ENCODE measurements at places on chromosomes 16 and 17.
A peak's percentile ranks its signal among the peaks of the same experiment; 100 is the strongest.

GRCh38 chr17:81520021-81520901 is 7.7 kb upstream of the ACTG1 start:
- no peak for DNase-seq

- no peak for DNase-seq
Observed at GRCh38 chr16:69294051-69294450, 17.1 kb upstream of the VPS4A start.

DNA sequence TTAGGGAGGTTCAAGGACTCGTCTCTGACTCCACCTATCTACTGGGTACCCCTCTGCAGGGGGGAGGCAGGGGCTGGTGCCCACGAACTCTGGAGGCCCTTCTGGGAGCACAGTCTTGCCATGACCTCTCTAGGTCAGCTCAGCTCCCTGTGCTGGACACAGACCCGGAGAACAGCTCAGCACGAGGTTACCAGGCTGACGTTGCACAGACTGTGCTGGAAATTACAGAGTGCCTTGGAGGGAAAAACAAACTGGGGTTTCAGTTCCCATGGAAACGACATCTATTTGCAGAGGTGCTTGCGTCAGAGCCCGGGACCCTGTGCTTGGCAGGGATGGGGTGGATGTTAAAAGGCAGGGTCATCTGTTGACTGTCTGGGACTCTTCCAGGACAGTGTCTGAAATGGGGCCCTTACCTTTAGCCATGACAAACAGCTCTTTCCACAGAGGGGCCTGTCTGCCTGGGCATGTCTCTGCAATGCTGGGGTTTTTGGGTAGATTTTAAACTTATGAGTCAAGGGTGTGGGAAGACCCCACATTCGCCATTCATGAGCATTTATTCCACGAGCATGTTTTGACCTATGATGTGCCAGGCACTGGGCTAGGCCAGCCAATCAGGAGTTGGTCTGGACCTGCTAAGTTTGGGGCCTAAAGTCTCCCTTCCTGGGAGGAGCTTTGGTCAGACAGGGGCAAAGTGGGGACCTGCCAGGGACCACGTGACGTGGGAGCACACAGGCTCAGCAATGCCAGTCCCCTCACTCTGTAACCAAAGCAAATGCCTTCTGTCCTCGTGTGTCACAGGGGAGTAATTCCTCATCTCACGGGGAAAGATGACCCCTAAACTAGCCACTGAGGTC is 22.5 kb downstream of the CCR7 start:
- no peak for DNase-seq

DNA sequence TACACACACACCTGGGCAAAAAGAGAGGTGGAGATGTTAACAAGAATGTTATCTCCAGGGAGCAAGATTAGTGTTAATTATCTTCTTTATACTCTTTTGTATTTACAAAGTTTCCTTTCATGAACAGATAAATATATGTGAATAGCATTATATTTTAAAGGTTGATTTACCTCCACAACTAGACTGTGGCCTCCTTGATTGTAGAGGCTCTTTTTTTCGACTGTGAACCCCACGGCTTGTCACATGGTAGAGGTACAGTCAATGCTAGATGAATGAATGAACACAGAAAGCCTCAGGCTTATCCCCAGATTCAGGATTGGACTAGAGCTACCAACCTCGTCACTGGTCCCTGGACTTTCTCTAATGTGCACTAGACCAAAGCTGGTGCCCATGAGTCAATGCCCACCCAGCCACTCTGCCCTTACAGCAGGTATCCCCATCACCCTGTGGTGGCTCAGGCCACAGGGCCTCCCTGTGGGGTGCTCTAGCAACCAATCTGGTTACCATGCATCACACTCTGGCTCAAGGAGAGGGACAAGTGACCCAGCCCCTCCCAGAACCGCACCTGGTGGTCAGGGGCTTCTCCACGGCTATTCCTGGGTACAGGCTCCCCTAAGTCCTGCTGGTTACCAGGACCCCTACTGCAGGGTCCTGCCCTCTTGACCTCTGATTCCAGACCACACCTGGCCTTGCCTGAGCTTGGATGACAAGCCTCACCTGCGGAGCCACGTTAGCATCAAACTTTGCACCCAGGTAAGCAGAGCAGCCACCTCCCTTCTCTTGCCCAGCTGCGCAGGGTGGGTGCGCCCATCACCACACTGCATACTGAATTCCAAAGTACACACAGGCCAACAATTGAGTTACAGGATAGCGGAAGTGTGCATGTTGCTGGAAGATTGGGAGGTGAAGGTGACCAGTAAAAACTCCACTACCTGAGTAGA is 101.0 kb downstream of the CDYL2 start:
- DNase-seq, result no peak

DNA sequence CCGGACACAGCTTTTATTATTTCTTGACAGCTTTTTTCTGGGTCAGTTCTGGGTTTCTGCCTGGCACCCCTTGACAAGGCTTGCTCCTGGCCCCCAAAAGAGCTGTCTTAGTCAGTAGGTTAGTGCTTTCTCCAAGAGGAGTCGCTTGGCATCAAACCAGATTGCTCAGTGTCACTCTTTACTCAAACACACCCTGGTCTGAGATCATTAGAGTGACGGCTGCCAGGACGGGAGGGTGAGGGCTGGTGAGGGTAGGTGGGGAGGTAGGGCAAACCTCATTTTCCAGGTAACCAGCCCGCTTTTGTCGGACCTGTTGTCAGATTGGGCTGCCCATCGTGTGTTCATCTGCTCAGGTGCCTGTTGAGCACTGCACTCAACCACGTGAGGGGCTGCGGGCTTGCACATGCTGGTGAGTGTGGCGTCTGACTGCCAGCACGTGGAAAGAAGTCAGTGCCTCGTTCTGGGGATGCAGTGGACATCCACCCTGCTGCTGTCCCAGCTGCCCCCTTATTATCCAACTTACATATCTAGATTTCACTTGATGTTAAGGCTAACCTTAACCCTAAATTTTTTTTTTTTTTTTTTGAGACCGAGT is 12.4 kb downstream of the TMEM94 start:
- DNase-seq, result no peak

- peak; percentile 31 for DNase-seq
Observed at GRCh38 chr16:11405331-11406176, 60.3 kb downstream of the RMI2 start.

DNA sequence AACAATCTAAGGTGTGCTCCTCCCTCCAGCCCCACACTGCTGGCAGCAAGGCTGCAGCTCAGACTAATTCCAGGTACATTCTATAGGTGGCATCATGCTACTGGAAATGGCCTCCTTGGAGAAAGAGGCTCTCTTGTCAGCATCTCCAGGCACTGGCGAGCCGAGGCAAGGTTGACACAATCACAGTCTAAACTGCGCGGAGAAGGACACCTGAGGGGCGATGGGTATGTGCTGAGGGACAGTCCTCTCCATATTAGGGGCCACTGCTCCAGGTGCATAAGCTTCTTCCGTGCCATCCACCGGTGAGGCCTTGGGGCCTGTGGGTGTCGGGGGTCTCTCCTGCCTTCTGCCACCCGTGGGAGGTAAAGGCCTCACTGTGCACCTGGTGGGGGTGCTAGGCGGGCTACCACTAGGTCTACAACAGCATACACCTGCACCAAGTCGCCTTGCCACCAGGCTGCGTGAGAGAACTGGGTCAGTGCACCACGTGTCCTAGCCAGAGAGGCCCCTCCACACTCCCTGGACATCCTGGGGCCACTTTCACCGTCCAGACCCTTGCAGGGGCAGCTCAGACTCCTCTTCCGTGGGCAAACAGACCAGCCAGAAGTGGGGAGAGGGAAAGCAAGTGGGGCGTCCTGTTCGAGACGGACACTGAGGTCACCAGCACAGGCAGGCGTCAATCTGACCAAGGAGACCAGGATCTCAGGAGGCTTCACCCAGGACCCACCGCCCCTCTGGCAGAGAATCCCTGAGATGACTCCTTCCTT is 12.1 kb upstream of the CBX8 start:
- peak; percentile 56 for DNase-seq

DNA sequence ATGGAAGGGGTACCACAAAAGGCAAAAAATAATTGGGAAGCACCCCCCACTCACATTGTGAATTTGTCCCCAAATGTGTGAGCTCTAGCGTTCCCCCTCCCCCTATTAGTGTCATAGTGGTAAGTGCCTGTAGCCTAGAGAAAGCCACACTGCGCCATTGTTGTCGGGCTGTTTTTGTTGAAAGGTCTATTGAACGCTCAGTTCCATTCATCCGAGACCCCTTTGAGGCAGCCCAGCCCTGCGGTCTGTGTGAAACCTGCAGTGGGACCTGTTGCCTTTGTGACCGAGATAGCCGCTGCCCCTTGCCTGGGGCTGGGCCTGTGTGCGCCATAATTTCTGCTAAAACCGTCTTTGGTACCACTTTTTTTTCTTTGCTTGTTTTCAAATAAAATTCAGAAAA is 3.0 kb downstream of the JPT2 start:
- DNase-seq, result no peak

DNA sequence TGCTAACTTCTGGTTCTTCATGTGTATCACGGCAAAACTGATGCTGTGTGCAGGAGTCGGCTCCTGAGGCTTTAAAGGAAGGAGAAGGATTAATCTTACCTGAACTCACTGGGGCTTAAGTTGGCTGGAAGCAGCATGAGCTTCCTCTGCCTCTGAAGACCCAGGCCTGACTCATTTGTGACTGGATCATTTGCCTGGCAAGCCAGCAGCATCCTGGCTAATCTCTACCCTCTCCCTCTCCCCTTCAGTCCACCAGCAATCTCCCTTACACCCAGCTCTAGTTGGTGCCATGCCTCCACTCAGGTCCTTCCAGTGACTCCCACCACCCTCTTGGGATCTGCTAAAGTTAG is 150.3 kb downstream of the IRX3 start:
- DNase-seq, result no peak

- no peak for DNase-seq
Observed at GRCh38 chr17:21339011-21339410, 37.1 kb upstream of the KCNJ12 start.

- no peak for DNase-seq
Observed at GRCh38 chr17:9079461-9080103, 58.3 kb downstream of the NTN1 start.

- DNase-seq, result no peak
Observed at GRCh38 chr16:67770346-67770991, 35.9 kb downstream of the RANBP10 start.

- DNase-seq, result no peak
Observed at GRCh38 chr16:8620535-8620934, 963 bp upstream of the METTL22 start.

DNA sequence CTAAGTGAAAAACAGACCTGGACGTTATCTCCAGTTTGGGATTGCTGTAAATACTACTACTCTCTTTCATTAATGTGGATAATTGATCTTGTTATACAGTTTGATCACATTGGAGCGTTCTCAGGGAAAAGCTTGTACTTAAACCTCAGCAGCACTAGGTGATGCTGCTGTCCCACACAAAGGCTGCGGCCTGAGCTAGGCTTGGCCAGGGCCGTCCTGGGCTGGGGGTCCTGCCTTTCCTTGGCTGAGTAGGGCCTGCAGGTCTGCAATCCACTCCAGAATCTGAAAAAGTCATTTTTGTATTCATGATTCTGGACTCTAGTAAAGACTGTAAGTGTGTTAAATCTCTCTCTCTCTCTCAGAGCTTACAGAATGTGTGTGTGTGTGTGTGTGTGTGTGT is 23.7 kb upstream of the PMFBP1 start:
- DNase-seq, result no peak

GRCh38 chr17:61174310-61174709 is 225.3 kb upstream of the TBX2 start:
- no peak for DNase-seq

- DNase-seq, result no peak
Observed at GRCh38 chr16:65702707-65703402, 581.0 kb upstream of the CDH11 start.

DNA sequence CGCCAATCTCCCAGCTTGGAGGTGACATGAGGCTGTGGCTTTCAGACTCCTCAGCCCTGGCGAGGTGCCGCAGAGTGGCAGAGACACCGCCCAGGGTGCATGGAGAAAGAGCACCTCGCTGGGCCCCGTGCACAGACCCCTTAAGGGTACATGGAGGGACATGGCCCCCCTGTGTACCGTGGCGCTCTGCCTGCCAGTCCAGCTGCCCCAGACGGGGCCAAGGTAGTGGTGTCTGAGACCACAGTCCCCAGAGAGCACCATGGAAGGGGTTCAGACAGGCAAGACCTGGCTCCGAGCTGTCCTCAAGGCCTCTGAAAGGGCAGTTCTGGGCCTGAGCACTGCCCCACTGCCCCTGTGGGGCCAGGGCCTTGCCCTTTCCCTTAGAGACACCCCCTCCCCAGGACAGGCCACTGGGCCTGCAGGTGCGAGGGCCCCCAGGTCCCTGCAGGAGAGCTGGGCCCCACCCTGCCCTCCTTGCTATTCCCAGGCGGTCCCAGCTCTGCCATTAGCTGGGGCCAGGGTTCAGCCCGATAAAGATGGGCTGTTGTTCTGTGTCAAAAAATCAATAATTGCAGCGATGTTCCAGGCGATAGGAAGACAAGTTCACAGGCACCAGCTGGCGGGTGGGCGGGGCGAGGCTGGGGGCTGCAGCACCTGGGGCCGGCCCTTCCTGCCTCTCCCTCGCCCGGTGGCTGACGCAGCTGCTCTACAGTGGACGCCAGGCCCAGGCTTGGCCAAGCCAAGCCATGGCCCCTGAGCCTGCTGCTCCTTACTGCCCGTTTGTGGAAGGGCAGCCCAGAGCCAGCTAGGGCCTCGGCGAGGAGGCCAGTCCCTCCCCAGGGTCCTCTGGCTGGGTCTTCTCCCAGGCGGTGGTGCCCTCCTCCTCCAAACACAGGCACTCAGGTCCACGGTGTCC is 51.7 kb downstream of the ZFPM1 start:
- no peak for DNase-seq

DNA sequence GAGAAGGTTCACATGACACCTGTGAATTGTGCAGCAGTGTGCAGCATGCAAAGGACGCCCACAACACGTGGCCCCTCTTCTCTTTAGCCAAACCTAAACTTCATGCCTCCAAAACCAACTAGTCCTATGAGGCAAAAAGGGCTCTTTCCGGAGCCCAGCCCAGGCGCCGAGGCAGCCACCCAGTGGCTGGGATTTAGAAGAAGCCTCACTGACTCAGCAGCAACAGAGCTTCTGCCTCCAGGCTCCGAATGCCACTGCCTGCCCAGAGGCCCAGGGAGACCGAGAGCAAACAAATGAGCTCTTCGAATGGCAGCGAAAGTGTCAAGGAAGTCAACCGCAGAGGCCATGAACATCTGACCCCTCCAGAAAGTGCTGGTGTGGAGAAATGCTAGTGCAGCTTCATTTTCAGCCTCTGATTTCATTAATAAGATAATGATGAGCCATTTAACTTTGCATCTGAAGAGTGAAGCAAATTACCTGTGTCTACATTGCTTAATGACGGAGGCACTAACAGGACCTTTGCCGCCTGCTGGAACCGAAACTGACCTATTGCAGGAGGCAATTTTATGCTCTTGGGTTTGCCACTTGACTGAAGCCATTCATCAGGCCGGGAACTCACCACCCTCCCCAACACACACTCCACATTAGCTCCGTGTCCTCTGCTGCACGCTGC is 157.7 kb upstream of the RPL38 start:
- DNase-seq, result no peak

DNA sequence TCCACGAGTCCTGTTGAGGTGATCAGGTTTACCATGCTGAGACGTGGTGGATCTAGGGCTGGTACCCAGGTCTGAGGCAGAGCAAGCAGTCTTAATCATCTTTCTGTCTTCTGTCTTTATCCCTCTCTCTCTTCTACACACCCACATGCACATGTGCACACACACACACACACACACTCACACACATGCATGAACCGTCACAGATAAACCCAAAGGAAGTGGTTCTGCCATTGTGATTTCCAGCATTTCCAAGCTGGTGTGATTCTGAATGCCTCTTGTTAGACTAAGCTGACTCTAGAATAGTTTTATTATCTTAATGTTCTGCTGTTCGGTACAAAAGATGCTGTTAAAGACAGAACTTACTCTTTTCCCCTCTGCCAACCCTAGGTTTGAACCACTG is 411.8 kb upstream of the SALL1 start:
- DNase-seq, result no peak

- no peak for DNase-seq
Observed at GRCh38 chr16:53090286-53090590, 35.4 kb downstream of the CHD9 start.
